ENCODE measurements at places on chromosomes 3 and 15.

GRCh38 chr3:153379516-153379915 is 217.5 kb downstream of the RAP2B start:
- no peak for DNase-seq

GRCh38 chr3:162224746-162225145 is 728.1 kb downstream of the OTOL1 start:
- DNase-seq, result no peak

DNA sequence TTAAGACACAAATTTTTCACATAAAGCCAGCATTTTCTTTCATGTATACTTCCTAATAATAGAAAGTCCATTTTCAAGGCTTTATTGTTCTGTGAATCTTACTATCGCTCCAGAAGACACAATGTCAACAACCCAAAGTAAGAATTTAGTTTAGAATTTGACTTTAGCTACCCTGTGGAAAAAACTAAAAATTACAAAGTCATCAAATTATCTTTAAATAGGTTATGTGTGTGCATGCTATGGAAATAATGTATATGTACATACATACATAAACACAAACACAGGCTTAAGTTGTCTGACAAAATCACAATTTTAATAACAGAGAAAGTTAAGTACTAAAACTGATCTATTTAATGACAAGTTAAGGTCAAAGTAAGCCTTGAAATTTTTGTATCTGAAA is 20.2 kb upstream of the XXYLT1 start:
- DNase-seq, result no peak

DNA sequence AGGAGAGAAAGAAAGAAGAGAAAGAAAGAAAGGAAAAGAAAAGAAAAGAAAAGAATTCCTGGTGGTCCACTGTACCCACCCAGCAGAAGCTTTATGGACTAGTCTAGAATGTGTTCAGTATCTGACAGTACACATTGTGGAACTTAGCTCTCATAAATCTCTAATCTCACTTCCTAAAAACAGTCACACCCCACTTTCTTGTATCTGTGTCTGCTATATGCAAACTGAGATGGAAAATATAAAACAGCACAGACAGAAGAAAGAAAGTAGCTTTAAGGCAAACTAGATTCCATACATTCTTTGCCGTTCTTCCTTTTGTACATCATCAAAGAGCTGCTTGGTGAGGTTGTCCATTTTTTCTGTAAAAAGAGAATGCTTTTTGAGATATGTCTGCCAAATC is 41.1 kb upstream of the GNB5 start:
- no peak for DNase-seq
